ENCODE measurements at places on chromosomes 2 and 18.

DNA sequence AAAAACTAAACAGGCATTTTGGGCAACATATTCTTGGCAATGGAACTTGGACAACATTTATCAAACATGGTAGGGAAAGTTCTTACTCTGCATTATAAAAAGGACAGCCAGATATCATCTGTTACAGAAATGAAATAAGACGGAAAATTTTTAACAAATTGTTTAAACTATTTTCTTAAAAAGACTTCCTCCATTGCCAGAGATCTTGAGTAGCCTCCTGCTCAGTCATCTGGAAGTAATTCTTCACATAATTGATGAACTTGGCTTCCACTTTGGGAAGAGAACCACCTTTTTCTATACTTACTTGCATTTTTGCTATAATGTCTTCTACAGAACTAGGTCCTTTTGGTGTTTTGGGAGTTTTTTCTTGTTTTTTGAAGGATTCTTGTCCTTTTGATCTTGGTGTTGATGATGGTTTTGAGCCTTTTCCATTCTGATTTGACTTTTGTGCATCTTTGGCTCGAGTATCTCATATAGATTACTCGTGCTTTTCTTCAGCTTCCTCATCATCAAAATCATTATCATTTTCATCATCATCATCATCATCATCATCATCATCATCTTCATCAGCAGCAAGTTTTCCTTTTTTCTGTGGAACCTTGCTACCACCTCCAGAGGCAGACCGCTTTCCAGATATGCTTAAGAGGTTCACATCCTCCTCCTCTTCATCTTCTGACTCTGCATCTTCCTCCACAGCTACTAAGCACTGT is 66.2 kb downstream of the CD28 start:
- no peak for DNase-seq

DNA sequence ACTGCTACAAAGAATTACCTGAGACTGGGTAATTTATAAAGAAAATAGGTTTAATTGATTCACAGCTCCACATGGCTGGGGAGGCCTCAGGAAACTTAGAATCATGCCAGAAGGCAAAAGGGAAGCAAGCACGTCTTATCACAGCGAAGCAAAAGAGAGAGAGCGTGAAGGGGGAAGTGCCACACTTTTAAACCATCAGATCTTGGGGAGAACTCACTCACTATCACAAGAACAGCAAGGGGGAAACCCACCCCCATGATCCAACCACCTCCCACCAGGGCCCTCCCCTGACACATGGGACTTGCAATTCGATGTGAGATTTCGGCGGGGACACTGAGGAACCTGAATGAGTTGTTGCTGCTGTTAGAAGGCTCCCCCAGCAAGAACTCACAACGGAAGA is 220.2 kb upstream of the PIEZO2 start:
- DNase-seq = no peak

DNA sequence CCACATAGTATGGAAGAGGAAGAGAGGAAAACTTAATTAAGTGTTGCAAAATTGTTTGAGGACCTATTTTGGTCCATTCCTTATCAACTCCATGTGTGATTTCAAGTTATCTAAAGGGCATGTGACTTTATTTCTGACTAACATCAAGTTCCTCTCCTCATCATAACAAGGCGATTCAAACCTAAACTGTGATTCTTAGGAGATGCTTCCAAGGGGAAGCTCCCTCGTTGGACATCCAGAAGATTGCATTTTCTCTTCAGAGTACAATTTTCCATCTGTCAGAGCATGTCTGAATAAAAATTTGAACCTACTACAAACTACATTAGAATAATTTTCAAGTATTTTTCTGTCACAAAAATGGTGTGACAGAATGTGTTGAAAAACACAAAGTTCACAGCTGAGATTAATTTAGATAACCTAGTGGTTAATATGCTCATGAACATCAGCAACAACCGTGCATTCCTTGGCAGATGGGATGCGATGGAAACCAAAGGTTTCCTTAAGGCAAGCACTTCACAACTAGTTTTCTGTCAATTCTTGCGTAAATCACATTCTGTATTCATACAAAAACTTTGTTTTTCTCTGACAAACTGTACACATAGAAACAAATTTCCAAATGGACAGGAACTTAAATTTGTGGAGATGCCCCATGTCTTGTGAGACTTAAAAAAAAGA is 4.2 kb downstream of the SFT2D3 start:
- no peak for DNase-seq

- DNase-seq = no peak
Measured at GRCh38 chr2:32832821-32833220, 113.9 kb upstream of the LTBP1 start.

DNA sequence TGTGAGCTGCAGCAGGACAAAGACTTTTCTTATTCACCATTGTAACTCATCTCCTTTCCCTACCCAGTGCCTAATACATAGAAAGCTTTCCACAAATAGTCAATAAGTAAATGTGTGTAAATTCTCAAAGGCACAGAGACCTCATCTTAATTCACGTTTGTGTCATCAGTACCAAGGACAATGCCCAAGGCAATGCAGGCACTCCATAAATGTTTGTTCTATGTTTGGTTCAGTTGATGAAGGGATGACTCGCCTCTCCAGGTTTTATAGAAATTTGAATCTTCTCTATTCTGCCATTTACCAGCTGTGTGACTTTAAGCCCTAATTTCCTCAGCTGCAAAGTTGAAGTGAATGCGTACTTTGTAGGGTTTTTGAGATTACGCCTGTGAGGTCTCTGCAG is 2.1 kb upstream of the MOGAT1 start:
- DNase-seq = no peak

- DNase-seq = no peak
Measured at GRCh38 chr2:11344956-11345677, 681 bp upstream of the ROCK2 start.

GRCh38 chr2:15284614-15285013 is 276.5 kb downstream of the NBAS start:
- no peak for DNase-seq

DNA sequence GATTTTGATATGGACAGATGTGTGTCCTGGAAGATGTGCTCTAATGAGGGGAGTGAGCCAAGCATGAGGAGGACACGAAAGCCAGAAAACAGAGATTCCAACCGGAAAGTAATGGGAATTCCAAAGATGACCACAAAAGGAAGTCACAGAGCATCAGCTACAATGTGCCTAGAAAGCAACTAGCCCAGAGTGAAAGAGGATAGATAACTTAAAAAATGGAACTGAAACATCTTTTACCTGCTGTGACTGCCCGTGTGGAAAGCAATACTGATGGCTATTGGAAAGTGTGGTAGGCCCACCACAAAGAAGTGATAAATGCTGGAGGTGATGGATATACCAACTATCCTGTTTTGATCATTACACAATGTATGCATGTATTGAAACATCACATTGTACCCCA is 21.6 kb downstream of the DNMT3A start:
- no peak for DNase-seq

GRCh38 chr18:26978812-26979341 is 113.4 kb upstream of the AQP4 start:
- no peak for DNase-seq

DNA sequence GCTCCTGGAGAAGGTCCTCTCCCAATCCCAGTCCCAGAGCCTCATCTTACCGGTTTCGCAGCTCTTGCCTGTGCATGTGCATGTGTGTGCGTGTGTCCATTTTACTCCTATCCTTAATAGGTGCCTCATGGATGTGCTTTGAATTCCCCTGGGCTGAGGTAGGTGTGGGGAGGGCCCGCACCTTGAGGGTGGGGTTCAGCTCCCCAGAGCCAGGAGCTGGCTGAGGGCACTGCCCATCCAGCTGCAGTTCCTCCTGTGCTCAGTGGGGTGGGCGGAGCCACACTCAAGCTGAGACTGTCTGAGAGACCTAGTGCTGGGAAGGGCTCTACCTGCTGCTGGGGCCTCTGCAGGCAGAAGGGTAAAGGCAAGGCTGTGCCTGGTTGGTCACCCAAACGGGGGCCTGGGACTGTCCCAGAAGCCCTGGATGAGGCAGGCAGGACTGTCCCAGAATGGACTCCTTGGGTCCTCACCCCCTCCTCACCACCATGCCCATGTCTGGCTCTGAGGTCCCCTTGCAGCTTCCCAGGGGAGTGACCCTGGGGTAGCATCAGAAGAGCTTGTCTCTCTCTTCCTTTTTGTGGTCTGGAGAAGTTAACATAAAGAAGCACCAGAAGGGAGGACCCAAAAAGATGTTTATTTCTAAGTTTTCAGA is 8.9 kb downstream of the GDF7 start:
- DNase-seq = no peak

GRCh38 chr2:6309415-6310255 is 556.1 kb downstream of the CMPK2 start:
- DNase-seq = no peak

DNA sequence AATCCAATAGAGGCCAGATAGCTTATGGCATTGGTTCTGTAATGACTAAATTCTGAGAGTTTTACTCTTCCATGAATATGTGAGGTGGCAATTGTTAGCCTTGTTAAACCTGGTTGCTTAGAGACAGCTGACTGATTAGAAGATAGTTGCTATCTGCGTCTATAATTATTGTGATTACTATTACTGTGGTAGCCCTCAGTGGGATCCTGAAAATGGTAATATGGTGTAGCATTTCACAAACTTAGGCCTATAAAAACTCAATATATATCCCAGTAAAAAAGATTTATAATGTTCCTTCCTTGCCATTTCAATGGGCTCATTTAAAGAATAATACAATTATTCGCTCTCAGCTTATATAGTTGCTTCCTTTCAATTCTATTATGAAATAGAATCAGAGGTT is 405.8 kb upstream of the CDH2 start:
- no peak for DNase-seq

- DNase-seq = no peak
Measured at GRCh38 chr2:42297322-42297936, 63.6 kb downstream of the COX7A2L start.

DNA sequence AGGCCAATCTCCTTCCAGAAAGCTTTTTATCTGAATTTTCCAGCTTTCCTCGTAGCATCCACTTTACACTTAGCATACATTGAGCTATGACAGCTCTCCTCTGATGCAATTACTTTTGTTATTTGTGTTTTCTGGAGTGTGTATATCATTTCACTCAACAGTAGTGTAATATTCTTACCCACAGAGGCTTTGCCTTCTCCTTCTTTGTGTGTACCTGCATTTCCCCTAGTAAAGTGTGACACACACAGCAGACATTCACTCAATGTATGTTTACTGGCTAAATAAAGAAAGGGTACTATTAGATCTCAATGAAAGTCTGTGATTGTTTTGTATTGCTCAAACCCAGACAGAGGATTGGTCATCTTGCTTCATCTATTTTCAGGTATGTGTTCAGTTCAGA is 193.7 kb upstream of the MEX3C start:
- DNase-seq = no peak

- DNase-seq = no peak
Measured at GRCh38 chr18:54261894-54262293, 7.4 kb upstream of the POLI start.

DNA sequence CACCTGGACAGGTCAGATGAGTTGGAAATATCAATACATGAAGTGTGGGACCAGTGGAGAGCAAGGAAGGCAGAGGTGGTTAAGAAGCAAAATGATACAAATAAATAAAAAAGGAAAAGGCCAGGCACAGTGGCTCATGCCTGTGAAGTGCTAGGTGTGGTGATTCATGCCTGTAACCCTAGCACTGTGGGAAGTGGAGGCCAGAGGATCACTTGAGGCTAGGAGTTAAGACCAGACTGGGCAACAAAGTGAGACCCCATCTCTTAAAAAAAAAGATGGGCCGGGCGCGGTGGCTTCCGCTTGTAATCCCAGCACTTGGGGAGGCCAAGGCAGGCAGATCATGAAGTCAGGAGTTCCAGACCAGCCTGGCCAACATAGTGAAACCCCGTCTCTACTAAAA is 2.9 kb downstream of the STON1 start:
- DNase-seq = no peak

DNA sequence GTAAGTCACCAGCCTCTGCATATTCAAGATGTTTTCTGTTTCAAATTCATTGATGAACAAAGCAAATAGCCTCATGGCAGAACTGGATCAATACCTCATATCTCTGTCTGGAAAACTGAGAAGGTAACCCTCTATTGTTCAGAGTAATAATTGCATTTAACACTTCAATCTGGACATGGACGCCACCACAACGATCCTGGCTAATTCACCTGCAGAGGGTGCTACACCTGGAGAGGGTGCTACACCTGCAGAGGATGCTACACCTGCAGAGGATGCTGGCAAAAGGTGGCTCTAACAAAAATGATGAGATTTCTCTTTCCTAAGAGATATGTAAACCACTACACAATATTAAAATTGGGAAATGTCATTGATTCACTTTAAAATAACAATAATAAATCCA is 183.1 kb upstream of the HNRNPA3 start:
- DNase-seq = no peak

GRCh38 chr18:74172697-74173433 is 24.5 kb downstream of the TIMM21 start:
- no peak for DNase-seq

- DNase-seq = no peak
Measured at GRCh38 chr2:232322560-232323327, 55.8 kb upstream of the ALPP start.

DNA sequence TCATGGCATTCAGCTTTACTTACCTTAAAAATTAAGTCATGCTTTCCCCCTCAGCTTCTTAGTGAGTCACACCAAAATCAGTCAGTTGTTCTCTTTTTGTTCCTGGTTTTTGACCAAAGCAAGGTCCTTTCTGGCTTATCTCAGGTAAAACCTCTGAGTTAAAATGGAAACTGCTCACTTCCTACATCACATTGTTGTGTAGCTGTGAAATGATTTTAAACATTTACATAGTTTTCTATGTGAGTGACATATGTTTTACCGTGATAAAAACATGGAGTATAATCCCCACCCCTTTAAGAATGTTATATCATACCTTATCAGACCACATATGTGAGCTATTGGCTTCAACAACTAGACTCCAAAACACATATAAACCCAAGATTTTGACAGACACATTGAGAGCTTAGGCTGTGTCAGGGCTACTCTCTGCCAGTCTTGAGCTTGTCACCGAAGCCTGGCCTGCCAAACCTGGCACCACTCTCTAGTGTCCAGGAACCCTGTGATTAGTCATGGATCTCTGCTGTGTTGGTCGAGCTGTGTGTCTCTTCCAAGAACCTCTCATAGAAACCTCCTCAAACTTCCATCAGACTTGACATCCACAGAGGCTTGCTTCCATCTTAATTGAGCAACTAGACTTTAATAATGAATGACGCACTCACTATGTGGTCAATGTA is 294.5 kb upstream of the FBXO11 start:
- no peak for DNase-seq

- DNase-seq = no peak
Measured at GRCh38 chr2:37617119-37617892, 54.1 kb downstream of the CDC42EP3 start.

DNA sequence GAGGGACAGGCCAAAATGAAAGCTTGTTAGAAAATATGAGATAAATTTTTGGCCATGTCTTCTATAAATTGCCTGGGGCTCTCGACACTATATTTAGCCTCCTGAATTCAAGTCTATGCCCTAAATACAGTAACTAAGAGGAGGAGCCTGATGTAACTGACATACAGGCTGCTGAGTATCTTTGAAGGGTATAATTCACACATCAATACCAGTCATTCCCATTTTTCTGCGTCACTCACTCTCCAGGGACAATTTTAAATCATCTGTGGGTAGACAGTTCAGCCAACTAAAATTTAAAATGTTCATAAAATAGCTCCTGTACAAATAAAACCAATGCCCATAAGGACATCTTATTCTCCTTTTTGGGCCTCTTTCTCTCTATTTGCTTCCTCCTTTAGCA is 105.9 kb downstream of the AP1S3 start:
- DNase-seq = no peak

GRCh38 chr18:11035814-11036495 is 113.4 kb downstream of the PIEZO2 start:
- DNase-seq = no peak

GRCh38 chr2:150782613-150783012 is 295.1 kb upstream of the RND3 start:
- no peak for DNase-seq

- peak; percentile 80 for DNase-seq
Measured at GRCh38 chr2:39871291-39871761, 92.3 kb upstream of the THUMPD2 start.
